ENCODE measurements at places on chromosomes 6 and 20. TPM values are rescaled to one million over a fixed set of nuclear protein-coding genes. Genes with fewer than 3 reads are reported as not detected.
A peak's percentile ranks its signal among the peaks of the same experiment; 100 is the strongest.

- no peak for DNase-seq
These were observed 55.0 kb downstream of the ESR1 start for GRCh38 chr6:151862461-151862860.

LY6G6C gene
- not detected for total RNA-seq

GRCh38 chr6:28105245-28105639 is 19.2 kb upstream of the ZSCAN16 start:
- DNase-seq = no peak

DNA sequence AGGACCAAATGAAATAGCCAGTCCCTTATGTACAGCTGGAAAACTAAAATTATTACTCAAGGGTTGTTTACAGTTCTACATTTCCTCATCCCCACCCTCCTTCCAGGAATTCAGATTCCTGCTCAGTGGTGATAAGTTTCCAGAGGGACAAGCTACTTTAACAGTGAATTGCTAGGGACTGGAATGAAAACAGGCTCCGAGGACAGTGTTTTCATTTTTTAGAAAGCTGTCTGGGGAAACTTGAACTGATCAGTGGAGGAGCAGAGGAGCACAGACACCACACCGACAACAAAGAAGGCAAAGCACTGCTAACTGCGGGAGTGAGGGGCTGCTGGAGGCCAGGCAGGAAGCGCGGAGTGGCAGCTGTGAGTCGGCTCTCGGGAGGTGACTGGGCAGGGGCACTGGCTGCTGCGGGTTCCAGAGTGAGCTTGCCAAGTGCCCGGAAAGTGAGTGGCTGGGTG is 322.2 kb downstream of the ESR1 start:
- no peak for DNase-seq

GRCh38 chr20:37921341-37921929 is 18.5 kb downstream of the VSTM2L start:
- no peak for DNase-seq

DDO gene
- total RNA-seq = not detected

- no peak for DNase-seq
These were observed 5.8 kb upstream of the ZSCAN23 start for GRCh38 chr6:28449056-28449455.

DNA sequence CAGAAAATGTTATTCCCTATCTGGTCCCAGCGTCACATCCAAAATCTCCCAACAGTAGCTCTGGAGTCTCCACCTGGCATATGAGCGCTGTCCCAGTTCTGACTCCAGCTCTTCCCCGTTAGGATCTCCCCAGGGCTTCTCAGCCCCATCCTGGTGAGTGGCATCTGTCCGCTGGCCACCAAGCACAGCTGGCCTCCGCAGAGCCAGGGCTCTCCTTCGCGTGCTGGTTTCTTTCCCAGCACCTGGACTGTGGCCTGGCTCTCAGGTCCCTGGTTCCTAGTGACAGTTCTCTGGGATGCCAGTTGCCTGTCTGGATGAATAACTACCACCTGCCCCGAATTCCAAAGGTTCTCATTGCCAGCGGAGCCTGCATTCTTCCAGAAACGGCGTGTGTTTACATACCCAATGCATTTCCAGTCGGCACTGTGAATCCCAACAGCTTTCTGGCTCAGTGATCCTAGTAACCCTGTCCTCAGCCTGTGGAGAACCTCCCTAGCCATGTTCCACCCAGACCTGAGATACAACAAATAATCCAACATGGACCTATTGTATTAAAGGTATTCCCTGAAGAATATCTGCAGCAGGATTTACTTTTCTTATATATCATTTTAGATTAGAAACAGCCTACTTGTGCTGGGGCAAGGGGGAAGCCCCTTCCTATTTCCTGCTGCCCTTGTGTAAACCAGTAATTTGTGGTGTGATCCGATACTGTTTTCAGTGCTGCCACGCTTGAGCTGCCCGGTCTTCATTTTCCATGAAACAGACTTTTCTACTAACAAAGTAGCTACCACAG is 69.9 kb upstream of the PDE10A start:
- no peak for DNase-seq

GRCh38 chr6:25456249-25457040 is 177.3 kb downstream of the CARMIL1 start:
- DNase-seq = no peak

RSPO3 gene
- not detected for total RNA-seq

- DNase-seq = no peak
These were observed 470.2 kb upstream of the HSF2 start for GRCh38 chr6:121929301-121929700.

TCFL5 gene
- total RNA-seq = 4.3 TPM

PI3 gene
- total RNA-seq = not detected

DNA sequence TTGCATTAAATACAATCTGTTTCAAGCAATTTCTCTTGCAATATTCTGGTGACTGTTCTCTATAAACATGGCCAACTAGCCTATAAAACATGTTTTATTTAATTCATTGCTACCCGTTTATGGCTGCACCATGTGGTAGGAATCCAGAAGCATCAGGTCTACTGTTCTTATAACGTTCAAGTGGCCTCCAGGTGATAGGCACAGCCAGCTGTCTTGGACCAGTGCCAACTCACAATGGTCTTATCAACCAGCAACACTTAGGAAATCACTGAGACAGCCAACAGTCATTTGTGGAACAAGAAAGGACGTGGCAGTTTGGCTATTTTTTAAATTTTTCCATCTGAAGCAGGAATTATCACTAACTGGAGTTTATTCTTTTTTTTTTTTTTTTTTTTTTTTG is 193.6 kb downstream of the NKAIN2 start:
- DNase-seq = no peak

GRCh38 chr6:46961711-46962110 is 40.0 kb upstream of the ADGRF5 start:
- no peak for DNase-seq

SUMO4 gene
- total RNA-seq = 6.7 TPM

GRCh38 chr6:127515794-127516661 is 3.1 kb downstream of the MTCL3 start:
- DNase-seq = peak; percentile 55

LGSN gene
- not detected for total RNA-seq

TP53TG5 gene
- 0.31 TPM for total RNA-seq

OR12D3 gene
- not detected for total RNA-seq

DNA sequence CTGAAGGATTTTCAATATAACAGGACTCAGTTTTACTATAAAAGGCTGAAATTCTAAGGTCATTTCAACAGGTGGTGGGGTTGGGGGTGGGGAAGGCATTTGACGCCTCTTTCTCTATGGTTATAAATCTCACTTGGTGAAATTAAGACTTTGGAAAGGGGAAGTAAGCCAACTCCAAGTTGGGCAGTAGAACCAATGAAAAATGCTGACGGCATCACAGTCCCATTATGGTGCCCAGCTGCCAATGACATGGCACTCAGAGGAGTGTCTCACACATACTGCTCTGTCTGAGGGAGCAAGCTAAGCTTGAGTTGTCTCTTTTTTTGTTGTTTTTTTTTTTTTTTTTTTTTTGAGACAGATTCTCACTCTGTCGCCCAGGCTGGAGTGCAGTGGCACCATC is 4.7 kb downstream of the SLC16A10 start:
- DNase-seq = no peak

DNA sequence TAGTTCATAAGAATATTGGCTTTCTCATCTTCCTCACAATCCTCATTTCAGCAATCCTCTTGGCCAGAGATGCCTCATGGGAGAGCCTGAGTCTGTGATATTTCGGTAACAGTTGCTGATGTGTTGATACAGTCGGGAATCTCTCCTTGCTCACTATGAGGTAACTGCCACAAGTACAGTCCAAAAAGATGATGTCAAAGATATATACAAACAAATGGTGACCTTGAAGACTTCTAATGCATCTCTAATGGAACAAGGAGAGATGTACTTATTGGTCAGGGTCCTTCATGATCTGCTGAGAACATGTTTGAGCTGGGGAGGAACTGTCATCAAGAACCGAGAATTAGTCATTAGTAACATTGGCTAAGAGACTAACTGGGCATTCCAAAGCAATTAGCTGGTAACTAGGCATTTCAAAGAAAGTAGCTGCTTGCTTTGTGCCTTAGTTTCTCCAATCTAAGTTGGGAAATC is 56.1 kb downstream of the FILIP1 start:
- DNase-seq = no peak

- DNase-seq = no peak
These were observed 476 bp downstream of the IGF2R start for GRCh38 chr6:159969204-159969912.

DNA sequence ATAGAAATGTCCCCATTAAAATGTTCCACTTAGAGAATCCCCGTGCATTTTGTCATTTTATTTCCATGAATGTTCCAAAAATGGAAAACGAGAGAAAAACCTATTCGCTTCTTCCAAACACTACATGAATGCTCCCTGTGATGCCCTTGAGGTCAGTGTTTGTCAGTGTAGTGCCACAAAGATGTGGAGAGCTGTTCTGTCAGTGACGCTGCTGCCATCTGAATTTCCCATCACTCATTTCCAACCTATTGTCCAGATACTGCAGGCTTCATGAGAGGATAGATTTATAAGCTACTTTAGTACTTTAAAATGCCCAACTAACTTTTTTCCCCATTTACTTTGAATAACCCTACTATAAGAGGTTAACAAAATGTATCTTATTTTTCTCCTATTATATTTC is 335.8 kb downstream of the CDKAL1 start:
- no peak for DNase-seq
